T-cell (primary cell): ENCODE measurements at places on chromosomes 6 and 20. TPM values are rescaled to one million over a fixed set of nuclear protein-coding genes. Genes with fewer than 3 reads are reported as not detected.

DNA sequence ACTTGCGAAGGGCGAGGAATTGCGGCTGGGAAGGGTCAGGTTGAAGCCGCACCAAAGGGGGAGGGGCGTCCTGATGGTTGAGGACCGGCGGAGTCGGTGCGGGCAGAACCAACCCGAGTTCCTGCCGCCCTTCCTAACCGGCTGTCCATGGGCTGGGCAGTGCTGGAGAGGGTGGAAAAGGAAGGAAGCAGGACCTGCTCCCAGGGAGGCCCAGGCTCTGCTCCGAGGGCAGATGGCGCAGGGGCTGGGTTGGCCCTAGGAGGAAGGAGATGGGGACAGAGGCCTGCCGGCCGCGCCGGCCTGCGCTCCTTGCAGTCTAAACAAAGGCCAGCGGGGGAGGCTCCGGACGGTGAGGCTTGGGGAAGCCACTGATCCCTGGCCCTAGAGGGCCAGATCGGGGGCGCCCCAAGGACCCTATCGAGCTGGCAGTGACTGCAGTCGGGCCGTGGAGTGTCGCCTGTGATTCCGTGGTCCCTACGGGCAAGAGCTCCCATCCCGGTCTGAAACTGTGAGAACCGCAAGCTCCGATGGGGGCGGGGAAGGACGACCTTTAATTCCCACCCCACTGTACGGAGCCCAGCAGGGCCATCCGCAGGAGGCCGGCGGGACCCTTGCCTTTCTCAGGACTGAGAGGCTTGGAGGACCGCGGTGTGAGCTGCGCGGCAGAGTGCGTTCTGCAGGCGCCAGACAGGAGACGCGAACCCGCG, 39.4 kb downstream of the YTHDF1 start:
- H3K4me1 ChIP-seq, result peaks cover 33% of the 10 kb centered on the region
- peaks cover 87% of the 10 kb centered on the region for H3K27me3 ChIP-seq
- H3K27ac ChIP-seq, result no peak overlapping the region

GRCh38 chr6:88301888-88302768, 136.0 kb upstream of the CNR1 start:
- H3K4me1 ChIP-seq, result no peaks in the 10 kb centered on the region
- no peak for DNase-seq
- no peaks in the 10 kb centered on the region for H3K36me3 ChIP-seq
- H3K4me3 ChIP-seq, result no peak overlapping the region
- no peaks in the 10 kb centered on the region for H3K27me3 ChIP-seq
- no peak overlapping the region for H3K27ac ChIP-seq

THEMIS gene
- 61.3 TPM for total RNA-seq

GRCh38 chr20:35030136-35030535, 62.5 kb downstream of the TRPC4AP start:
- no peak for DNase-seq
- no peaks in the 10 kb centered on the region for H3K27me3 ChIP-seq
- no peak overlapping the region for H3K27ac ChIP-seq
- peaks cover 55% of the 10 kb centered on the region for H3K36me3 ChIP-seq

TCP11 gene
- total RNA-seq, result not detected

GRCh38 chr6:106757722-106758467, 128.5 kb downstream of the QRSL1 start:
- H3K4me1 ChIP-seq, result no peaks in the 10 kb centered on the region
- no peaks in the 10 kb centered on the region for H3K36me3 ChIP-seq
- no peak overlapping the region for H3K4me3 ChIP-seq
- no peak for DNase-seq
- H3K27ac ChIP-seq, result no peak overlapping the region

DNA sequence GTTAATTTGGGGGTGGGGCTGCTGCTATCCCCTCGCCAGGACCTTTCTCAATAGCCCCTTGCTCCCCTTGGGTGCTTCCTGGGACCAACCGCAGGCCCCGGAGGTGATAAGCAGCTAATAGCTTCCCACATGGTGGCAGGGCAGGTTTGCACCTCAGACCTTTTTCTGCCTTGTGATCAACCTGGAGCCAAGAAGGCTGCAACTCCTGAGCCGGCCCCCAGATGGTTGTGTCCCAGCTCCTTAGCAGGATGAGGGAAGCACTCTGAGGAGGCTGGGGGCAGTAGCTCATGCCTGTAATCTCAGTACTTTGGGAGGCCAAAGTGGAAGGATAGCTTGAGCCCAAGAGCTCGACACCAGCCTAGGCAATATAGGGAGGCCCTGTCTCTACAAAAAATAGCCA, 85.5 kb downstream of the BMP7 start:
- no peak overlapping the region for H3K4me3 ChIP-seq
- no peak overlapping the region for H3K27ac ChIP-seq
- no peaks in the 10 kb centered on the region for H3K27me3 ChIP-seq
- H3K4me1 ChIP-seq, result no peaks in the 10 kb centered on the region
- no peak for DNase-seq

GRCh38 chr20:23340524-23340923, 10.1 kb upstream of the NXT1 start:
- no peaks in the 10 kb centered on the region for H3K36me3 ChIP-seq
- no peaks in the 10 kb centered on the region for H3K27me3 ChIP-seq
- DNase-seq, result peak; percentile 18
- H3K4me3 ChIP-seq, result no peak overlapping the region
- no peaks in the 10 kb centered on the region for H3K4me1 ChIP-seq

DNA sequence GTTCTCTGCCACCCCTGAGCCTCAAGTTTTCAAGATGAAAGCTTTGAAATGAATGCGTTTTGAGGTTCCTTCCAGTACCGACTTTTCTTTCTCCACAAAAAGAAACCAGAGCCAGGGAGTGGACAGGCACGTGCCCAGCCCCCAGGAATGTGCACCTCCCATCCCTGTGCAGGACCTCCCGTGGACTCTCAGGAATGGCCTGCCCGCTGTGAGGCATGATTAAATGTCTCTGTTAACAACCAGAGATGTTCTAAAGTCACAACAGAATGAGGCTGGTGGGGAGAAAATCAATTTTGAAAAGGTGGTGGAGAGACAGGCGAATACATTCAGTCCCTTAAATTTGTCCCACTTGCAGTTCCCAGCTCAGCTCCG, 1.5 kb downstream of the TGM3 start:
- H3K4me1 ChIP-seq, result no peaks in the 10 kb centered on the region
- no peaks in the 10 kb centered on the region for H3K27me3 ChIP-seq
- H3K4me3 ChIP-seq, result no peak overlapping the region

DNA sequence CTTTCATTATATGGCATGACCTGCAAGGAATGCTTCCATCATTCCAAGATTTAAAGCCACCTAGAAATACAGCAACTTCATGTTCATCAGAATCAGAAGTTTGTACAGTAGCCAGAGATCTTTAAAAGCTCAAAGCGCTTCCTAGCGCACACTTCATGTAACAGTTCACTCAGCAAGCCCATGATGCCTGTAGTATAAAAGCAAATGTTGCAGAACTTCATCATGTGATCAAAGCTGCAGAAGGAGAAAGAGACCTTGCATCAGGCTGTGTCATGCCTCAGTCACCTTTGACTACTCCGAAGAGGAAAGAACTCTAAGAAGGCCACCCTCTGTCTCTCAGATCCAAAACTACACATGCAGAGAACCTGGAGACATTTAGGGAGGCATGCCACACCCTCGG, 78.5 kb downstream of the AGPAT4 start:
- H3K4me3 ChIP-seq, result no peak overlapping the region
- H3K36me3 ChIP-seq, result no peaks in the 10 kb centered on the region
- no peaks in the 10 kb centered on the region for H3K4me1 ChIP-seq
- no peaks in the 10 kb centered on the region for H3K27me3 ChIP-seq
- H3K27ac ChIP-seq, result no peak overlapping the region

NMBR gene
- not detected for total RNA-seq

RAB44 gene
- not detected for total RNA-seq

GRCh38 chr20:22620342-22620741, 36.0 kb upstream of the FOXA2 start:
- H3K27ac ChIP-seq, result no peak overlapping the region
- H3K4me1 ChIP-seq, result no peaks in the 10 kb centered on the region
- H3K4me3 ChIP-seq, result no peak overlapping the region
- H3K36me3 ChIP-seq, result no peaks in the 10 kb centered on the region

- H3K27me3 ChIP-seq, result no peaks in the 10 kb centered on the region
- no peak for DNase-seq
- no peaks in the 10 kb centered on the region for H3K4me1 ChIP-seq
- no peaks in the 10 kb centered on the region for H3K36me3 ChIP-seq
- no peak overlapping the region for H3K4me3 ChIP-seq
These were observed 59.6 kb downstream of the TIAM2 start for GRCh38 chr6:155054491-155055250.

PI3 gene
- total RNA-seq, result not detected
